Sciatic nerve (tissue), 2 donors: ENCODE measurements at places on chromosomes 13 and 19.

DNA sequence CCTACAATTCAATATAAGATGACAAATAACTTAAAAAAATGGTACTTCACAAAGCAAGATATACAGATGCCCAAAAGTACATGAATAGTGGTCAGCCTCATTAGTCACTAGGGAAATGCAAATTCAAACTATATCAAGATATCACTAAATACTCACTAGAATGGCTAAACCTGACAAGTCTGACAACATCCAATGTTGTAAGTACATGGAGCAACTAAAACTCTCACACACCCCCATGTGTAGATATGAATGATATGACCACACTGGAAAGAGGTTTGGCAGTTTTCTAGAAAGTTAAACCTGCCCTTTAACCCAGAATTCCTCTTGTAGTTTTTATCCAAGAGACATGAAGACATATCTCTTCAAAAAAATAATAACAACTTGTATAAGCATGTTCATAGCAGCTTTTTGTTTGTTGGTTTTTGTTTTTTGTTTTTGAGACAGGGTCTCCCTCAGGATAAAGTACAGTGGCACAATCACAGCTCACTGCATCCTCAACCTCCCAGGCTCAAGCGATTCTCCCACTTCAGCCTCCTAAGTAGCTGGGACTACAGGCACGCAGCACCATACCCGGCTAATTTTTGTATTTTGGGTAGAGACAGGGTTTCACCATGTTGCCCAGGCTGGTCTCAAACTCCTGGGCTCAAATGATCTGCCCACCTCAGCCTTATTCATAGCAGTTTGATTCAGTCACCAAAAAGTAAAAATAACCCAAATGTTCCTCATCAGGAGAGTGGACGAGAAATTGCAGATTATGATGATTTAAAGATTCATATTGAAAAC lies 55.1 kb downstream of the RFX2 start:
- peak; percentile 12 for DNase-seq

GRCh38 chr13:61778531-61778930 lies 362.9 kb upstream of the PCDH20 start:
- DNase-seq: no peak

GRCh38 chr13:21625366-21625765 lies 21.4 kb upstream of the MICU2 start:
- no peak for DNase-seq

DNA sequence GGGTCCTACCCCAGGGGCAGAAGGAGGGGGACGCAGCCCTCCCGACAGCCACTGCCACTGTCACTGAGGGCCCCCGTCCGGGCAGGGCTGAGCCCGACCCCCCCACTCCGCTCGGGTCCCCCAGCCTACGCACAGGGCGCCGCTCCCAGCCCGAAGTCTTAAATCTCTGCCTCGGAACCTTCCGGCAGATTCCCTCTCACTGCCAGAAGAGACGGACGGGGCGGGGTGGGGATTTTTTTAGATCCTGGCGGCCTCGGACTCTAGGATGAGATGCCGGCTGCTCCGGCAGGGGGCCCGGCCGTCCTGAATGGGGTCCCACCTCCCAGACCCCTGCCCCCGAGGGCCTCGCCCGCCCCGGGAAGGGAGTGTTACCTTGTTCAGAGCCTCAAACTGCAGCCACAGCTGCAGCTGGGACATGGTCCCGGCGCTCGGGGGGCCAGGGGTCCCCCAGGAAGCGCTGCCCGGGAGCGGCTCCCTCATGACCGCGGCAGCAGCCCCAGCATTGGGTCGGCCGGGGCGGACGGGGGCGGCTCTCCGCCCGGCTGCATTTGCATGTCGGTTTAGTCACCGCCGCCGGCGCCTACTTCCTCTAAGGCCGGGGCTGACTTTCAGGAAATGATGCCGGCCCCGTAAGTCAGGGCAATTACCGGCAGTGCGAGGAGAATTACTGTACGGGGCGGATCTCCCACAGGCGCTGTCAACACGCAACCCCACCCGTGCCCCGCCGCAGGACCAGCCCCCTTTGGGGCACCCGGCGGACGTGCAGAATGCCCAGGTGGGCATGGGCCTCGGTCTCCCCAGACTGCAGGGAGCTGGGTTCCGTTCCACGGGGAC lies 28.1 kb downstream of the GPX4 start:
- DNase-seq: peak; percentile 91

DNA sequence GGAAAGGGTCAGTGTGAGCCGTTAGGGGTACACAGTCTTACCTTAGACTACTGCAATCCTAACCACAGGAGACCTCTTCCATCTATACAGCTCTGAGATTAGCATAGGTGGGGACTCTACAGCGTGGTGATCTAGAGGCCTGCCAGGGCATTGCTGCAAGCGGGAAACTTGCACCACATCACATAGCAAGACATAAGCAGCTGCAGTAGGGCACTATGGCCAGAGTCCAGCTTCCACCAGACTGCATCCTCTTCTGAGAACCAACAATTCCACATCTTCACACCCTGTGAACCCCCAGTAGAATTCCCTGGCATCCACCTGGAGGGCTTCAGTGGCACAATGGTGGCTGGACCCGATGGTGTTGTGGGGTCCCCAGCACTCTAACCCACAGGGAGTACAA lies 1564.3 kb upstream of the PRR20A start:
- no peak for DNase-seq

DNA sequence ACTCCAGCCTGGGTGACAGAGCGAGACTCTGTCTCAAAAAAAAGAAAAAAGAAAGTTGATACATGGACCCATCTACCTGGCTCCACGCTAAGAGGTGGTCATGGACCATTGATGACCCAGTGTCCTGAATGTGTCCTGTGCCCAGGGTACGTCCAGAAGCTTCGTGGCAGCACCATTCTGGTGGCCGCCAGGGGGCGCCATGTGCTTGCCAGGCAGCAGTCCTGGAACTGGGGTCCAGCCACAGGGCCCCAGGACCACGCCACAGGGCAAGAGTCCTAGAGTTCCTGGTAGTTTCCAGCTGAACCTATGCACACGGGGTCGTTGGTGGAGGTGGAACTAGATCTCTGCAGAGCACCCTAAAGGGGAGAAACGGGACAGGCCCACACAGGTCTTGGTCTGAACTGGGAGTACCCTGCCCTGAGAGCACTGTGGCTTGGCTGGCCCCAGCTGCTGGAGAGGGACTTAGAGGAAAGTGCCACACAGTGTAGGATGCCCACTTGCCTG lies 19.9 kb upstream of the FBXO27 start:
- peak; percentile 75 for DNase-seq
